Activated T-cell treated with anti-CD3 and anti-CD28 coated beads, Interleukin-2, amount 50 U/mL, for 72 hours (primary cell): ENCODE measurements at places on chromosomes 13 and 19. TPM values are rescaled to one million over a fixed set of nuclear protein-coding genes. Genes with fewer than 3 reads are reported as not detected.

DNA sequence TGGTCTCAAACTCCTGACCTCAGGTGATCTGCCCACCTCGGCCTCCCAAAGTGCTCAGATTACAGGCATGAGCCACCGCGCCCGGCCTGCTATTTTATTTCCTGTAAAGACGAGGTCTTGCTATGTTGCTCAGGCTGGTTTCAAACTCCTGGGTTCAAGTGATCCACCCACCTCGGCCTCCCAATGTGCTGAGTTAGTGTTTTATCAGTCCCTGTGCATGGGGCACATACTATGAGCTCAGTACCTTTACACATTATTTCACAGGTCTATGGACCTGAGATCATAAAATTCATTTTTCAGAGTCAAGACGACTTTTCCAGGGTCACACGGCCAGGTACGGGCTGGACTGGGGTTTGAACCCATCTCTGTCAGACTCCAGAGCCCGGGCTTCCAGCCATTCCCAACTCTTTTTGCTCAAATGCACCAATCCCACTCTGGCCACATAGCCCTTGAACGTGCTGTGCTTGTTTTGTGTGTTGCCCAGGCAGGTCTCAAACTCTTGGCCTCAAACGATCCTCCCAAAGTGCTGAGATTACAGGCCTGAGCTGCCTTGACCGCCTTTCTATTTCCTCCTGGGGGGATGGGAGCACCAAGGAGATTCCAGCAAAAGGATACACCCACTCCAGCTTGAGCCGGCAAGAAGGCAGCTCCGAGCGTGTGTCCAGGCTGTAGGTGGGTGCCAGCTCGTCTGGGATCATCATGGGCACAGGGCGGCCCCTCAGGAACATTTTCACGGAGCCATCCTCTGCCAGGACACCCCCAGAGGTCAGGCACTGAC is 1.1 kb downstream of the EML2 start:
- peaks cover 21% of the 10 kb centered on the region for H3K36me3 ChIP-seq
- DNase-seq, result no peak
- no peak overlapping the region for H3K27ac ChIP-seq
- peaks cover 38% of the 10 kb centered on the region for H3K4me1 ChIP-seq
- no peaks in the 10 kb centered on the region for H3K27me3 ChIP-seq

- no peaks in the 10 kb centered on the region for H3K4me1 ChIP-seq
- peaks cover 6% of the 10 kb centered on the region for H3K27me3 ChIP-seq
- DNase-seq, result no peak
- no peaks in the 10 kb centered on the region for H3K36me3 ChIP-seq
- no peak overlapping the region for H3K4me3 ChIP-seq
Observed at GRCh38 chr19:31596751-31597150, 247.5 kb upstream of the TSHZ3 start.

- H3K4me3 ChIP-seq, result no peak overlapping the region
- peaks cover 4% of the 10 kb centered on the region for H3K36me3 ChIP-seq
- no peak overlapping the region for H3K27ac ChIP-seq
- DNase-seq, result no peak
- no peaks in the 10 kb centered on the region for H3K27me3 ChIP-seq
- peaks cover 4% of the 10 kb centered on the region for H3K4me1 ChIP-seq
Observed at GRCh38 chr13:98801626-98802418, 49.4 kb upstream of the SLC15A1 start.

DNA sequence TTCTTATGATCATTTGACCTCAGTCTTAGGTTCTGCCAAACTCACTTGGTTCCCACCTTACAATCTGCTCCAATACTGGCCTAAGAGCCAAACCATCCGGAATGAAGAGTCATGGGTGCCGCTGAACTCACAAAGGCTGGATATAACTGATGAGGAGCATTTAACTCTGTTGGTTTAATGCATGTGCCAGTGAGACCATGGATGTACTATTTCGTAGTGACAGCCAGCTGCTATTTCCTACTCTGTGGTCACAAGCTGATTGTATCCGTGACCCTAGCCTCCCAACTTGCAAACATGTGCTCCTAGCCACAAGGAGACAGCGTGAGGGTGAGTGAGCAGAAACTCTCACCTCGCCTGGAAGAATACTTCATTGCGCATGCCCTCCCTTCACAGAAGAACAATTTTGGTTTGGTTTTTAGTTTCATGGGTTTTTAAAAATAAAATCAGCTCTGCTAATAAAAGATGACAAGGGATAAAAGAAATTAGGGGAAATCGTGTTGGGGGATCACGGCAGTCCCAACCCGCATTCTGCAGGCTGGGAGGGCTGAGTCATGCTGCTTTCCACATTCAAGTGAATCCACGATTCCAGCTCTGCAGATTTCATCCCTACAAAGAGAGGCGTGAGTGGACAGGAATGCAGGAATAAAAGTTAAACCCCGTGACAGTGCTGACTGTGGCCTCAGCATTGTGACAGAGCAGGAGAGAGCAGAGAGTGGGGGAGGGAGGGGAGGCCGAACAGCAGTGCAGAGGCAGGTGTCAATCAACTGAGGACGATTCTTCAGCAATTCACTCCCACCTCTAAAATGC is 66.8 kb upstream of the RAP2A start:
- no peak overlapping the region for H3K27ac ChIP-seq
- H3K4me1 ChIP-seq, result peaks cover 13% of the 10 kb centered on the region
- no peak for DNase-seq

DNA sequence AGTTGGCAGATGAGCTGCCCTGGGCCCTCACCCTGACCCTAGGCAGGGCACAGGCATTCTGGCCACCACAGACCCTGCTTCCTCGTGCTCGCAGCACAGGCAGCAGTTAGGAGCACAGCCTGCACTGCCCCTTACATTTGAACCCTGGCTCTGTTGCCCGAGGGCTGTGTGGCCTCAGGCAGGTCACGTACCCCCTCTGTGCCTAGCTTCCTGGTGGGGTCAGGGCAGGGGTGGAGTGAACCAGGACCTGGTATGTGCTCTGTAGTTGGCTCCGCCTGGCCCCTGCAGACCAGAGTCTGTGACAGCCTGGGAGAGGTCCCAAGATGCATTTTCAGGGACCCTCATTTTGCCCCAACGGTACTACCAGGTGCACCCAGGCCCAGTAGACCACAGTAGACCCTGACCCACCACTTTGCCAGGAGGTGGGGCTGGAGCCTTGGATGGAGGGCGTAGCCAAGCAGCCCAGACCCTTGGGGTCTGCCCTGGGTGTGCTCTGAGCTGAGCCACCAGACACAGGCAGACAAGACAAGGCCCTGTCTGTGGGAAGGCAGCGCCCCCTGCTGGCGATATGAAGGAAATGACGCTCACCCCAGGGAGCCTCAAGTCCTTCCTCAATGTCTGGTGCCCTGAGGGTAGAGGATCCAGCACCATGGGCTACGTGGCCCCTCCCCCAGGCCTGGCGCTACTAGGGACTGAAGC is 9.1 kb downstream of the LYL1 start:
- H3K4me3 ChIP-seq, result no peak overlapping the region
- peaks cover 35% of the 10 kb centered on the region for H3K27me3 ChIP-seq
- no peak overlapping the region for H3K27ac ChIP-seq
- peaks cover 33% of the 10 kb centered on the region for H3K4me1 ChIP-seq
- H3K36me3 ChIP-seq, result no peaks in the 10 kb centered on the region
- DNase-seq, result peak; percentile 78

DNA sequence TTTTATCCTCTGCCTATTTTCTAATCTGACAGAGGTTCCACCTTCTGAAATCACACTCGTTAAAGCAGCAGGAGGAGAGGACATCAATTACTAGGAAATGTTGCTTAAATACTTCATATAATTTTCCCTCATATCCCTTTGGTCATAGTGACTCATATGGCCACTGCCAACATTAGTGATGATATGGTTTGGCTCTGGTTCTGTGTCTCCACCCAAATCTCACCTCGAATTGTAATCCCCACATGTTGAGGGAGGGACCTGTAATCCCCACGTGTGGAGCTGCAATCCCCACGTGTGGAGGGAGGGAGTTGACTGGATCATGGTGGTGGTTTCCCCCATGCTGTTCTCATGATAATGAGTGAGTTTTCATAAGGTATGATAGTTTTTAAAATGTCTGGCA is 618.4 kb upstream of the SLITRK5 start:
- no peak overlapping the region for H3K4me3 ChIP-seq
- H3K36me3 ChIP-seq, result peaks cover 2% of the 10 kb centered on the region
- no peaks in the 10 kb centered on the region for H3K4me1 ChIP-seq
- H3K27me3 ChIP-seq, result no peaks in the 10 kb centered on the region

NCAN gene
- not detected for total RNA-seq

PGLYRP2 gene
- not detected for total RNA-seq

DNA sequence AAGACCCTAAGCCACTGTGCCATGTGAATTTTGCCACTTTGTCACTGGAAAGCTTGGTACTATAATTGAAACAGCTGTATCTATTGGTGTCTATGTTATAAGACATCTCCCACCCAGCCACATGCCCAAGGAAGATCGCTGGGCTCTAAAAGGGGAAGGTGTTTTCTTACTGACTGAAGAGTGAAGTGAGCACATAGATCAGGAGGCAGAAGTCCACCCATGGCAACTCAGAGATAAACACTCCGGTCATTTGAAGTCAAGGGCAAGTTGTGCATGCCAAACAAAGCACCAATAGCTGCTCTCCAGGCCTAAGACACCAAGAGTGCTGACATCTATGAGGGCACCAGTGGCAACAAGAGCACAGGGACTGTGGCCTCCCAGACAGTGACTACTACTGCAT is 153.8 kb downstream of the KCTD12 start:
- H3K27me3 ChIP-seq, result no peaks in the 10 kb centered on the region
- no peak overlapping the region for H3K27ac ChIP-seq
- H3K4me1 ChIP-seq, result no peaks in the 10 kb centered on the region

GRCh38 chr13:46536341-46536740 is 16.6 kb upstream of the LRCH1 start:
- DNase-seq, result no peak
- no peak overlapping the region for H3K27ac ChIP-seq
- peaks cover 14% of the 10 kb centered on the region for H3K27me3 ChIP-seq
- no peak overlapping the region for H3K4me3 ChIP-seq
- no peaks in the 10 kb centered on the region for H3K36me3 ChIP-seq

GNG7 gene
- 1.3 TPM for total RNA-seq

CEACAM1 gene
- total RNA-seq, result 8.2 TPM

SACS gene
- 29.1 TPM for total RNA-seq

DNA sequence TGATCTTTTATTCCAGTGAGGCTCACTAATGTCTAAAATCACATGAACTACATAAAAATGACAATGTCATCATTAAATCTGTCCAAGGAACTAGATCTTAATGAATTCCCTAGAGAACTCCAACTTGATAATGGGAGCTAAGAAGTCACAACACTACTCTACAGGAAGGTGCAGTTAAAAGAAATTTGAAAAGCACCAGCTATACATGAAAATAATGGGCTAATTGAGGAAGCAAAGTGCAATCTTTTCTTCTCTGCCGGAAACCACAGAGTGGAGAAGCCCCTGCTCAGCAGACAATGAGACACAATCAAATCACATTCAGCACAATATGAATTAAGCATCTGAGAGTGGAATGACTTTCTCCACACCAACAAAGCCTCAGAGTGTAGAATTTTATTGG is 261.7 kb downstream of the LHFPL6 start:
- H3K4me1 ChIP-seq, result no peaks in the 10 kb centered on the region
- no peak overlapping the region for H3K27ac ChIP-seq
- no peak for DNase-seq
- no peaks in the 10 kb centered on the region for H3K27me3 ChIP-seq
- H3K36me3 ChIP-seq, result no peaks in the 10 kb centered on the region
- no peak overlapping the region for H3K4me3 ChIP-seq

DNA sequence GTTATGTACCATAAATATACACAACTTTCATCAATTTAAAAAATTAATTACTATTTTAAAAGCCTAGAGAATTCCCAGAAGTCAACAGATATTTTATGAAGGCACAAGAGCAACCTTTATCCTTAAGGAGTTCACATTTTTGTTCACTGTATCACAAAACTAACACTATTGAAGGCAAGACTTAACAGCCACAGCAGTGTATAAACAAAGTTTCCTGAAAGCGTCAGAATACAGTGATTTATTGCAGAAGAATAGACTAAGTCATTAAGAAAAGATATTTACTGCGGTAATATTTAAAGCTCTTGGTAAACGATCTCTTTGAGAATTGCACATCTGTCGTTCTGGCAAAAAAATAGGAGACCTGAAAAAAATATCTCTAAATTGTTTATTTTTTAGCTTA is 419.3 kb upstream of the NBEA start:
- H3K4me1 ChIP-seq, result no peaks in the 10 kb centered on the region
- no peak for DNase-seq
- H3K27ac ChIP-seq, result no peak overlapping the region
- H3K4me3 ChIP-seq, result no peak overlapping the region

DNA sequence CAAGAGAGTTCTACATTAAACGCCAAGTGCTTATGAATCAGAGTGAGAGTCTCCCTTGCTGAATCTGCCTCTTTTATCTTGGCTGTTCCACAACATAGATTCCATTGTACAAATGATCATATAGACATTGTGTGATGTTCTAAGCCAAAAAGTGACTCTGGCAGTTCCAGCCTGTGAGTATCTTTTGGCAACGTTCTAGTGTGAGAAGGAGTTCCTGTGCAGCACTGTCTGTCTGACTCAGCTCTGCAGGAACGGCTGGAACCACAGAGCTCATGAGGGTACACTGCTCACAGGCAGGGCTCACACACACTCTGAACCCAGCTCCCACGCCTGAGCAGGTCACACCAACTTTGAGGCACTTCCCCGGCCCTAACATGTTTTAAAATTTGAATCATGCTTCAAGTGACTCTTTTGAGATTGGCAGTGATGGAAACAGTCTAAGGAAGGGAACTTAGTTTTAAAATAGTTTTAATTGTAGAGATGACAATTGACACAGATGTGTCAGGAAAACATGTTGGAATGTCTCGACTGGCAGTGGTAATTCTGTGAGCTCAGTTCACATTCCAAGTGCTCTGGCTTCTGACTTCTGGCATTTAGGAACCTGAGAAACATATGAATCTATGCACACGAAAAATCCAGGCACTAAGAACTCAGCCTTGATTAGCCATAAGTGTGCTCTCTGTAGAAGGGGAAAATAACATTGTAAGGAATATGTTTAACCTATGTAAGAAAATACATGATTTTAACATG is 272.0 kb downstream of the UQCRFS1 start:
- no peak overlapping the region for H3K27ac ChIP-seq
- H3K36me3 ChIP-seq, result no peaks in the 10 kb centered on the region
- no peak for DNase-seq
- no peak overlapping the region for H3K4me3 ChIP-seq
- H3K4me1 ChIP-seq, result no peaks in the 10 kb centered on the region
